ENCODE measurements at places on chromosomes 7 and 10.

DNA sequence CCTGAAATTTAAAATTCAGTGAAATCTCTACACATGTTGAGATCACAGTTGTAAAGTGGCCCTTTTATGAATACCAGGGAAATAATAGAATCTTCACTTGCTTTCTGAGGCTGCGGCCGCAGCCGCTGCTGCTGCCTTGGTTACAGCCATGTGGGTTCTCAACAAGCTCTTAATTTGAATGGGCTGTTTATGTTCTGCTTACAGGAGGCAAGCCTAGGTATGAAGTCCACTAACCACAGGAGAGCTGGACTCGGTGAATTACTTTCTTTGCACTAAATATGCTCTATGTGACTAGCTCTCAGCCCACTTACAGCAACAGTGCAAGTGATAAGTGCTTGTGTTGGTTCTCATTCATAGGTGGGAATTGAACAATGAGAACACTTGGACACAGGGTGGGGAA, 410.8 kb downstream of the SFMBT2 start:
- no peak for DNase-seq

DNA sequence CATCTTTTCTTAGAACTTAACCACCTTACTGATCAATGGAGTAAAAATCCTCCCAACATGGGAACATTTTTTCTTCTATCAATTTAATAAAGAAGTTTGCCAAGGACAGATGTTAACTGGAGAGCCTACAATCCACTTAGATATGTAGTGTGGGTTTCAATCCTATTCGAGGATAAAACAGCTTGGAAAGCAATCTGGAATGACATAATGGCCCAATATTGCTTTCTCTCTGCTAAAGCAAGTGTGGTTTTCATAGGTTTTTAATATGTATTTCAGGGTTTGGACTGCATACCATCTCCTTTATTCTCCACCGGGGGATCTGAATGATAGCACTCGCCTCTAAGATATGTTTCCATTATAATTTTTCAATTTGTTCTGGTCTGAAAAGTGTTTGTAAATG, 149.7 kb downstream of the PRPF18 start:
- DNase-seq: no peak

GRCh38 chr7:90661290-90662151, 65.4 kb downstream of the CDK14 start:
- DNase-seq: no peak

GRCh38 chr10:33143160-33143728, 185.2 kb upstream of the ITGB1 start:
- DNase-seq: no peak

DNA sequence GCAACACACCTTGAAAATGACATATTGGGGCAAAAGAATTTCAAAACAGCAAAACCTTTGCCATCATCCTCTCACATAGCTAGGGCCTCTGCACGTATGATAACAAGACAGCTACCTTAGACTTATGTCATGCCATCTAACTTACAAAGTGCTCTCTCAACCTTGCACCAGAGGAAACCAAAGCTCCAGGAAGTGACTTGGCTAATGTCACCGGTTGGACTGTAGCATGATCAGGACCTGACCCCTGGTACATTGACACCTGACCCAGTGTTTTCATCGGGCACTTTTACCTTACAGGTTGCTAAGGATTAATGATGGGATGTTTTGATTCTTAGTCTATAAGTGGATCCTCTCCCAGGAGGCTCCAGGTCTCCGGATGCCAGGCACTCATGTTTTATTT, 529.8 kb upstream of the GALNT17 start:
- no peak for DNase-seq
